ENCODE measurements at places on chromosomes 4 and X.

GRCh38 chrX:9465380-9466123 is 694 bp downstream of the TBL1X start:
- peak; percentile 12 for DNase-seq

DNA sequence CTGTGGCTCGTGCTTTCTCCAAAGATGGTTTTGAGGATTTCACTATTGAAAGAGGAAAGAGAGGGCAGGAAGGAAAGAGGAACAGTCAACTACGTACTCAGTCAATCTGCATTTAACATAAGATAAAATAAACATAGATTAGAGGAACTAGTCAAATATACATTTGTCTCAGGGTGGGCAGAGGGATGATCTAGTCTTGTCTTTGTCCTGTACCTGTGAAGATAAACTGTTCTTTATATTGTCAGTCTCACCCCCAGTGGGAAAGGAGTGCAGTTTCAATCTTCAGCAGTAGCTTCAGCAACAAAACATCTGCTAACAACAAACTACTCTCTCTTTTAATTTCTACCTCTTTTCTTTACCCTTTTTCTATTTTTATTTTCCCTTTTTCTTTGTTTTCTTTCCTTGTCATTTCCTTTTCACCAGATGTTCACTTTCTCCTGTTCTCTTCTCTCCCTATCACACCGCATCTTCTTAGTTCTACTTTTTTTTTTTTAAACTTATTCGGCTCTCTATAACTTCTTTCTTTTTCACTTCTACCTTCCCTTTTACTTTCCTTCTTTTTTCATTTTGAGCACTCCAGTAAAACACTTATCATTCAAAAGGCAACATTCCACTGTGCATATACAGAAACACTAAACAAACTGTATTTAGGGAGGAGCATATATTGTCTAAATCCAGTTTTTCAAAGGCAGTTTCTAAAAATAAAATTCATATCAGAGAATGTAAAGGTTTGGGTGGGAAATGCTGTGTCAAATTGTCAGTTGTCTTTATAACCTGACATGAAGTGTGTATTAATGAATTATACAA is 51.4 kb upstream of the GUCY1A1 start:
- DNase-seq = no peak

DNA sequence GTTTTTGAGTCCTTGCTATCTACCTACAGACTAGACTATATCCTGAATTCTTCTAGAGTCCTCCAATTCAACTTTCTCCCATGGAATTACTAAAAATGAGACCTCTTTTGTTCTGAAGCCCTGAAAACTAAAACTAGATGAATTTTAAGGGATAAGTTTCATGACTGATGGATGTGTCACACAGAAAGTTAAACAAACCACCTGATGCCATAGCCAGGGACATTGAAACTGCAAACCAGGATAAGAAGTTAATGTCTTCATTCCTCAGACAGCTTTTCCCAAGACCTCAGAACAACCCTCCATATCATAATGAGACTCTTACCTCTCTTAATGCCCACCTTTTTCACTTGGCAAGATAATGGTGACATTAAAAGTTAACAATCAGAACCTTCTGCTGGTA is 81.5 kb upstream of the PTPN13 start:
- no peak for DNase-seq

DNA sequence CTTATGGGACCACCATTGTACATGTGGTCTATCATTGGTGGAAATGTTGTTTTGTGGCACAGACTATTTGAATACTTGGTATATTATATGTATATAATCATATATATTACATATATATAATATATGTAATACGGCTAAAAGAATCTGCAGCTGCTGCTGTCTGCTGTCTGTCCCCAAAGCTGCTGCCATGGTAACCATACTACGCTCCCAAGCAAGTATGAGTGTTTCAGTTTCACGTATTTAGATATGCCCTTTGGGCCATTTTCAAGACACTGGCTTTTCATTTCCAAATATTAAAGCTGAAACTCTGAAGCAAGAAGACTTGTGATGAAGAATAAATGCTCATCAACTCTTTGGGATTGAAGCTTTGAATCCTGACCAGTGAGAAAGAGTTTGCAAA is 42.0 kb upstream of the ARSJ start:
- DNase-seq = no peak

DNA sequence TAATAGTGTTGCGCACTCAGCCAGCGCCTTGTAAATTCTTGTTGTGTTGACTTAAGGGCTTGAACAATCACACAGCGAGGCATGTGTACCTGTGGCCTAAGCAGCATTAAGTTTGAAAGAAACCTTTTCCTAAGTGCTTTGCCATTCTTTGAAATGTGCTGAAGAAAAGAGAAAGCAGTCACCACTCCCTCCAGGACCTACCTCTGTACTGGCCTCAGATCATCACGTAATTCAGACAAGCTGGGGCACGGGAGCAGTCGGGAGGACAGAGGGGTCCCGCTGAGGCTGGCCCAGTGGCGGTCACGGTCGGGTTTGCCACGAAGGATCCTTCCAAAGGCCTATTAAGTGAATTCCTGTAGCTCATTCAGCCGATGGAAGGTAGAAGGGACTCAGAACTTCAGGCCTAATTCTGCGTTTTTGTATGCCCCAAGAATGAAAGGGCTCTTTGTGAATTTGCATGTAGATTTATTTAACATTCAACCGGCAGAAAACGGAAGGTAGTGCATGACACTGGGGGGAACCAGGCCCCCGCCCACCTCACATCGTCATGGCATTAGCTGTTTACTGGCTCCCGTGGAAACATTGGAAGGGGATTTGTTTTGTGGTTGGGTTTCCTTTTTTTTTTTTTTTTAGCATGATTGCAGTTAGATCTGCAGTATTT is 106.3 kb downstream of the TRAPPC11 start:
- DNase-seq = no peak

DNA sequence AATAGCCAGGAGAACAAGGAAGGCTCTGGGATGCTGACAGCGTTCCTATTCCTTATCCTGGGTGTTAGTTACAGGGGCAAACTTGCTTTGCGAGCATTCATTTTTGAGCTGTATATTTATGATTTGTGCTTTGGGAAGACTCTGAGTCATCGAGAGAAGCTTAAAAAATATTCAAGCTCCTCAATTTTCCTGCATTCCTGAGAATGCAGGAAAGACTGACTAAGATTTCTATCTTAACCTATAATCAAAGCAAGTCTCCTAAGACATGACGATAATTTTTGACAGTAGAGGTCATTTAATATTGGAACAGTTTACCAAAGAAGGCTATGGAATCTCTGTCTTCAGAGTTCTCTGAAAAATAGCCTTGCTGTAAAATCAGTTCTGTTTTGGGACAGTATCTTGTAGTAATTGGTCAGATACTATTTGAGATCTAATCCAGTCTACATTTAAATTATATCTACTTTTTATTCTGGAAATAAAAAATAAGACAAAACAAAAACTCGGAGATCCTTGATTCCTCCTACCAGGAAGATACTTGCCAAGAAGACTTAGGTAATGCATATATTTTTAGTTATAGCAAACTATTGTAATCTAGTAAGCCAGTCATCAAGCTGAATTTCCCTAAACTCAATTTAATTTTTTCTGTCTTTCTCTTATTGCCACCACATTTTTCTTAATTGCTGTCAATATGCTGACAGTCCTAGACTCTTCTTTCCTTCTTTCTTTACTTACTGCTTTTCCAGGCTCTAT is 31.7 kb downstream of the BBS12 start:
- no peak for DNase-seq

DNA sequence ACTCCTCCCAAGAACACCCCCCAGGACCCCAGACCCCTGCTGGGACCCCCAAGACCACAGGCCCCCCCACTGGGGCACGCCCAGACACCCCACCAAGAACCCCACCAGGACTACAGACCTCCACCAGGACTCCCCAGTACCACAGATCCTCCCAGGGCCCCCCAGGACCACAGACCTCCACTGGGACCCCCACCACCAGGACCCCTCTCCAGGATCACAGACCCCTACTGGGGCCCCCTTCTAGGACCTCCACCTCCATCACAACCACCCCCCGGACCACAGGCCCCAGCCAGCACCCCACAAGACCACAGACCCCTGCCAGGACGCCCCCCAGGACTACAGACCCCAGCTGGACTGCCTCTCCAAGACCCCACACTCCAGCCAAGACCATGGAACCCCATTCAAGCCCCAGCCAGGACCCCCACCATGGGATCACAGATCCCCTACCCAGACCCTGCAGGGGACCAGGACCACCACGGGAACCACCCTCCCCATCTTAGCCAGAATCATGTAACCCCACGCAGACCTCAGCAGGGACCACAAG is 855 bp upstream of the DHRSX start:
- DNase-seq = no peak

DNA sequence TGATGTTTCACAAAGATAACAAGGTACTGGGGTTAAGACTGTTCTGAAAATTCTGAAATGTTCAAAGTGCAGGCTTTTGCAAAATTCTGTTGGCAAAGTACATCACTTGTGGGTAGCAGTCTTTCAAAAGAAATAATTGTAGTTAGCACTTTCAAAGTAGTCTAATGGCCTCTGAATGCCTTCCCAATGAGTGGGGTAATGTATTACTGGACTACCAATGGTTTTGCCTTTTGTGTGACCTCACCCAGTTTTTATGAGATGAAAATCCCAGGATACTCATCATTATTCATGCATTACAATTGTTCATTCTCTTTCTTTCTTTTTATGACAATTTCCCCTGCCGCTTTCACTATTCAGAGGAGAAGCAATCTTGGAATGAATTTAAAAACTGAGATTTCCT is 686.1 kb downstream of the GLUD2 start:
- no peak for DNase-seq

GRCh38 chr4:163611182-163611581 is 116.7 kb downstream of the TMA16 start:
- no peak for DNase-seq

Data from stimulated activated CD8-positive, alpha-beta memory T cell treated with anti-CD3 and anti-CD28 coated beads, Interleukin-12 subunit alpha, Interleukin-12 subunit beta, amount 100 ng/mL, for 4 hours (primary cell).